Activated CD4-positive, alpha-beta T cell treated with anti-CD3 and anti-CD28 coated beads for 24 hours (primary cell): ENCODE measurements at places on chromosomes 6 and 20.

GRCh38 chr6:1191141-1191630 lies 120.7 kb upstream of the FOXQ1 start:
- no peak for DNase-seq

- DNase-seq: no peak
These were observed 132.2 kb upstream of the CDH4 start for GRCh38 chr20:61119794-61120410.

DNA sequence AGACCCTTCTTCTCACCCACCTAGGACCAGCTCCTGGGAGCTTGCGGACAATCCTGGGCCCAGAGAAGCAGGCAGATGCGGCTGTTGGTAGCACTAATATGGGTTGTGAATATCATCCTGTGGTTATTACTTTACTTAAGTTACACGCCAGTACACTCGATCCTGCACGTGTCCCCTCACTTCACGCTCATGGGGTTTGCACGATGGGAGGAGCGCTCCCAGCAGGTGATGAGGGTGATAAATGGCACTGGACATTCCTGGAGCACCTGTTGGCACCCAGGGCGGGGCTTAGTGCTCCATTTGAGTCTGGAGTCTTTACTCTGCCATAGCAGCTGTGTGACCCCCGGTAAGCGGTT lies 335.1 kb downstream of the PREX1 start:
- no peak for DNase-seq

DNA sequence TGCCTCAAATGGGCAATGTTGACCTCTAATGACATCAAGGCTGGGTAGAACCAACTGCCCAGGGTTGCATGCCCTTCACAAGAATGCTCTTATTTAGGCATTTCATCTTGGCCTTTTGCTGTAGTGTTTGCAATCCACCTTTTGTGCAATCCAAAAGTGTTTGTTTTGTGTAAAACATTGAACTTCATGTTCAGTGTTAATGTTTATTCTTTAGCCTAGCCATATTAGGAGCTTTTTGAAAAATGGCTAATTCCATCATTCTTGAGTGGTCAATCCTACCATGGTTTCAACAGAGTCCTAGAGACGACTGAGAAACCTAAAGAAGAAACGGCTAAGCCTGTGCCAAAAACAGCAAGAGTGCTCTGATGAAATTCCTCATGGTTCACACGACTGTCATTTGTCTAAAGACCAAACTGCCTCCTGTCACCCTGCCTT lies 279.6 kb upstream of the PRDM1 start:
- DNase-seq: no peak

- no peak for DNase-seq
These were observed 13.0 kb downstream of the PIM1 start for GRCh38 chr6:37182736-37183590.

DNA sequence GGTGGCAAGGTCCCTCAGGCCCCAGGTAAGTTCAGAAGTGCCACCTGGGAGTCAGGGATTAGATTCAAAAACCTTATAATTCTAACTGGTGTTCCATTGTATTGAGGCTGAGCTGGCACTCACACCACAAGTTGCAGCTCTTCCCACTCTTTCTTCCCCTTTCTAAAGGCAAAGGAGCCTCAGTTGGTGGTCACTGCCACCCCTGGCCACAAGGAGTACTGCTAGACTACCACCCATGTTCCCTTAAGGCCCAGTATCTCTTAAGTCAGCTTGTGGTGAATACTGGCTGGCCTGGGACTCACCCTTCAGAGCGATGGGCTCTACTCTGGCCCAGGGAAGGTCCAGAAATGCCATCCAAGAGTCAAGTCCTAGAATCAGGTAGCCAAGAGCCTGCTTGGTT lies 421.1 kb upstream of the KHDRBS2 start:
- DNase-seq: no peak

GRCh38 chr6:148304976-148305375 lies 37.7 kb upstream of the SASH1 start:
- DNase-seq: no peak
